ENCODE measurements at places on chromosomes 2 and 18.

- no peak for DNase-seq
Measured at GRCh38 chr18:59238385-59238784, 18.4 kb downstream of the GRP start.

GRCh38 chr2:229882583-229882982 is 39.2 kb downstream of the TRIP12 start:
- DNase-seq: no peak

DNA sequence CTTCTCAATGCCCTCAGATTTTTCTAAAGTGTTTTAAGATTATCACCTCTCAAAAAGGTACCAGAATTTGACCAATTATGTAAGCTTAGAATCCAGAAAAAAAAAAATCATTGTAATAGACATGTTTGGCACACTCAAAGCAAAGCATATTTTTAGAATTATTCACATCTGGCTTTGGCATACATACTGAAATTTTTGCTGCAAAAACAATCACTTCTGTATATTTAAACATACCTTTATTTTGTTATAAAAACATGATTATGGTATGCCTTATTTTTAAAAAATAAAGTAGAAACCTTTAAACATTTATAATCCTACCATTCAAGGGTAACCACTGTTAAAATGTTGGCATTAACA is 143.3 kb downstream of the ESCO1 start:
- DNase-seq: no peak

GRCh38 chr2:128365217-128365905 is 46.7 kb upstream of the HS6ST1 start:
- no peak for DNase-seq

DNA sequence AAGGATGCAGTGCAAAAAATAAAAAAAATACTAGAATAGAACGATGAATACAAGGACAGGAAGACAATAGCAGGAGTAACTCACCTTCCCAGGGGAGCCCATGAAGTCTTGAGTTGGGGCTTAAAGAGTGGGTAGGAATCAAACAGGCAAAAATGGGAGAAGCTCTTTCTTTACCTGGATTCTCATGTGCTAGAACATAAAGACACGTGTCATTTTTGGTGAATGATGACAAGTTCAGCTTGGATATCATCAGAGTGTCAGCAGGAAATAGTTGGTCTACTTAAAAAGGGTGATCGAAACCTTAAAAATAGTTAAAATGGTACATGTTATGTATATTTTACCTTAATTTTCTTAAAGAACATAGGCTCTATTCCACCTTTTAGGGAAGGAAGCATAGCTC is 5.7 kb downstream of the SGPP2 start:
- no peak for DNase-seq

- no peak for DNase-seq
Measured at GRCh38 chr2:156511803-156512202, 75.6 kb downstream of the GPD2 start.

DNA sequence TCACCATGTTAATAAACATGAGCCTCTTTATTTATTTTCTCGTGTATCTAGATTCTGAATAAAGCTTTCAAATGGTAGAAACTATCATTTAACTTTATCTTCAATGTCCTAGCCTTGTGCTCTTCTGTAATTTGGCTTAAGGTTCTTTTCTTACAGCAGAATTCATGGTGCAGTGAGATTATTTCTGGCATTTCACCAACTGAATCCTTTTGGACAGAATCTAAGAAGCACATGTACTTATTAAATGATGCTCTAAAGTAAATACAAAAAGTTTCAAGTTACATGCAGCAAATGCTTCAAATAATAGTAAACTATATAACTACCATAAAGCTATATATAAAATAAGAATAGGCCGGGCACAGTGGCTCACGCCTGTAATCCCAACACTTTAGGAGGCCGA is 65.9 kb downstream of the AP1S3 start:
- DNase-seq: no peak

- no peak for DNase-seq
Measured at GRCh38 chr2:236376566-236377244, 112.5 kb upstream of the ASB18 start.

DNA sequence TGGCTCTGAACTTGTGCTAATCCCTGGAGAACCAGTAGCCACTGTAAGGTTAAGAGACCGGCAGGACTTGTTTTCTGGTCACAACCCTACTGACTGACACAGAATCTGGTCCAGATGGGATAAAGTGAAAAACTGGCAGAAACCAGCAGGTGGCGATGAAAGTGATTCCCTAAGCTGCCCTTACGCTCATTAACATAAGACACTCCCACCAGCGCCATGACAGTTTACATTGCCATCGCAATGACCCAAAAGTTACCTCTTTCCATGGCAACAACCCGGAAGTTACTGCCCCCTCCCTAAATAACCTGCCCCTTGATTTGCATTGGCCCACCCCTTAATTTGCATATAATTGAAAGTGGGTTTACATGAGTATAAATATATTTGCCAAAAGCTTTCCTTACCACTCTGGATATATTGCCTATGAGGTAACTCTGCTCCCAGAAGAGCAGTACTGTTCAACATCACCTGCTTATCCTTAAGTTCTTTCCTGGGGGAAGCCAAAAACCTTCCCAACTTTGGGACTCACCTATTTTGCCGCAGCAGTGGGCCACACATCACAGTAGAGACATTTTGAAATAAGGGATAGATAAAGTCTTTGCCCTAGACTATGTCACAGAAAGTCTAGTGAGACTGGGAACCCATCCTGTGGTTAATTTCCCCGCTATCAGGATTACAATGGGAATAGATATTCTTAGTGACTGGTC is 35.8 kb upstream of the AFF3 start:
- DNase-seq: no peak

DNA sequence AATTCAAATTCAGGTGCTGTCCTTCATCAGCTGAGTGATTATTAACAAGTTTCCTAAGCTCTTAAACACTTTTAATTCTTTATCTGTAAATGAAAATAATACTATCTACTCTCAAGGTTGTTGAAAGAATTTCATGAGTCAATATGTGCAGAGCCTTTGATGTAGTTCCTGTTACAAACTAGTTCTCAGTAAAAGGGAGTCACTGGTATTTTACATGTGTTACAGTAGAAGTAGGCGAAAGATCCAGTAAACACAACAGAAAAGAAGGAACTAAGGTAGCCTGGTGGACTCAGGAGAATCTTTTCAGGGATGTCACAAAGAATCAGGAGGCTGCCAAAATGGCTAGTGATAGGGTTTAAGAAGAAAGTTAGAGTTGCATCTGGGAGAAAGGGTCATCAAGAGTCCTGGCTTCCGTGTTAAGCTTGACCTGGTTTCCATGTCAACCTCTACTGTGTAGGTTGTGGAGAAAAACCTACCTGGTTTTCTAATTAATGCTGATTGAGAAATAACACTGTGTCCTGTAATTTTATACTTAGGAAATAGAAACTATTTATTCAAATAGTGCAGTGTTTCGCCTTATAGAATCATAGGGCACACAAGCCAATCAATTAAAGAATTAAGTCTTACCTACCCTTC is 58.3 kb upstream of the TRIB2 start:
- no peak for DNase-seq

DNA sequence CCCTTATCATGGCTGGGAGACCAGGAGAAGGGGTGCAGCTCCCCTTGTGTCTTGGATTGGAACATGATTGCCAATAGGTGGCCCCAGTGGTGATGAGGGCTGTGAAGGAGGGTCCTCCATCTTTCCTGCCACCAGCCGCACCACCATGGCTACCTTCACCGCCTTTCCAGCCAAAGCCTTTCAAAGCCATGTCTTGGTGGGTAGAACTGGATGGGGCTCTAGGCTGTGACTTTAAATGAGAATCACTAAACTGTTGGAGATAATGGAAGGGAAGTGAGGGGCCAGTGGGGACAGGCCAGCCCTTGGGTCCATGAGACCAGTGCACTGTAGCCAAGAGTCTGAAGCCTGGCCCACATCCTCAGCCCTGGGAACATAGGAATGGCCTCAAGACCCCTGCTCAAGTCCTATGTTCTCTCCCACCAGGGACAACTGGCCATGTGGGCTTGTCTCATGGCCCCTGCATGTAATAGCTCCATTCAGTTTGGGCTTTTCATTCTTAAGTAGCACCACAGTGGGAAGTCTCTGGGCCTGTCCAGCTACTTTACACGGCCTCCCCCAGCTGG is 345.7 kb downstream of the DYSF start:
- DNase-seq: no peak

GRCh38 chr2:109284826-109285225 is 155.8 kb downstream of the SH3RF3 start:
- DNase-seq: no peak

DNA sequence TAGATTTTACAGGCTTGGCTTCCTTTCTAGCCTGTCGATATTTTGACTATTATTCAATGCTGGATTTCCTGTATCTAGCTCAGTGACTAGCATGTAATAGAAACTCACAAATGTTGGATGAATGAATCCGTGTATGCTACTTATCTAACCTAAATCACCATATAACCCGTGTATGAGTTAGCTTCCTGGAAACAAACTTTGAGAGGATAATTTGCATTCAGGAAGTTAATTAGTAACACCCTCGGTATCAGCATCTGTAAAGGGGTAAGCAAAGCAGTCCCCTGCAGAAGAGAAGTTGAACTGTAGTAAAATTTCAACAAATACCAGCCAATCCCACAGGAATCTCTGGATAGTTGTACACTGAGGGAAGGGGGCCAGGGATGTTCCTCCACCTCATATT is 269.4 kb upstream of the LRATD1 start:
- DNase-seq: no peak

DNA sequence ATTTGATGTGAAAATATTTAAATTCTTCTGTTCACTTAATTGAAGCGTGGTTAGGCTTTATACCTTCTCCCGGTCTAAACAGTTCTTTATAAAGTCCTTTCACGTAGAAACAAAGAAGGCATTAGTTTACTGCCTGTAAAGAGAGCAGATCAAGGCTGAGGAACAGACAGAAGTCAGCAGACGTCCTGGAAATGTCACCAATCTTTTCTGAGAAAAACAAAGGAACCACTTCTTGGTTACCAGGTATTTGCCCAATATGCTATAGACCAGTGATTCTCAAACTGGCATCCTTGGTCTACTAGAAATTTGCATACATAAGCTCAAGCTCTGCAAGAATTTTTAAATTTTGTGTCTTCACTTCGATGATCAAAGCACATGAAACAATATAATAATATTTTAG is 89.2 kb upstream of the STK17B start:
- no peak for DNase-seq
